Erythroblast (primary cell): ENCODE measurements at places on chromosomes 4 and X.

DNA sequence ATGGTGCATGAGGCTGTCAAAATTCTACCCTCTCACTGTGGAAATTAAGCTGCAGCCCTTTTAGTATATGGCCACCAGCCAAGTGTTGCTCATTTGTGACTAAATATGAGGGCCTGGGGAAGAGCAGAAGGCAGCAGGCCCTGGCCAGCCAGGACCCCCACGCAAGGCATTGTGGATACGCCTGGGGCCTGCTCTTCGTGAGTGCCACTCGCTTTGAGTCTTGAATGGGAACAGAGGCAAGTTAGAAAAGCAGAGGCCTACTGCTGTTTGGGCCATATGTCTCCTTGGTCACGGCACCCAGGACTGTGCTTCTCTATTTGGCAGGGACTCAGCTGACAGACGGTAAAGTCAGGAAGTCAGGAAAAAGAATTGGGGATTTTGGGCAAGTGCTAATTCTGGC lies 10.9 kb downstream of the RTL5 start:
- DNase-seq = no peak

- DNase-seq = no peak
Observed at GRCh38 chr4:59161249-59161648, 2038.9 kb upstream of the ADGRL3 start.

- no peak for DNase-seq
Observed at GRCh38 chrX:14508025-14508690, 21.2 kb upstream of the GLRA2 start.

DNA sequence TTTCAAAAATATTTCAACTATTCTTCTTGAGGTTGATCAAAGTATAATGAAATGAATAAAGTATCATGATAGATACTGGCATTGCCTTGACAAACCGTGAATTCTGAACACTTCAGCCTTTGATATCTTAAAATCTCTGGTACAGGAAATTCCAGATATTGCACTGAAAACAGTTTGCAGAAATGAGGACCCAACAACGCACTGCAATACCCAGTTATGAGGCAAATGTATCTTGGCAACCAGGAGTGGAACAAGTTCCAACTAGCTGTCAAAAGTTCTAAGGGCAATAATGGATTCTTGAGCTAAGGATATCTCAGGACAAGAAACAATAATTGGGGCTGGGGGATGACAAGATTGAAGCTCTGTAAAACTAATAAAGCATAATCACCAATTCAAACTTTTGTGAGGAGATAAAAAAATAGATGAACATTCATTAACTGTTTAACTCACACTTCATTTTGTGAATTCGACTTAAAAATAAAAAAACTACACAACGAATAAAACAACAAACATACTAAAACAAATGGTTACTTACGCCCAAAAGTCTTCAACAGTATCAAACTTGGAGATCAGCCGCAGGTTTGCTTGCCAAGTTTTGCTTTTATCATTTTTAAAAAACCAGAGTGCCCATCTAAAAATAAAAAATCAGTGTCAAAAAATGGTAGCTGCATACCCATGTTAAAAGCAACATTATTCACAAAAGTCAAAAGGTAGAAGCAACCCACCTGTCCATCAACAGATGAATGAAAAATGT lies 38.1 kb downstream of the EIF4E start:
- DNase-seq = no peak

- DNase-seq = no peak
Observed at GRCh38 chr4:130183766-130184165, 1087.8 kb downstream of the C4orf33 start.

DNA sequence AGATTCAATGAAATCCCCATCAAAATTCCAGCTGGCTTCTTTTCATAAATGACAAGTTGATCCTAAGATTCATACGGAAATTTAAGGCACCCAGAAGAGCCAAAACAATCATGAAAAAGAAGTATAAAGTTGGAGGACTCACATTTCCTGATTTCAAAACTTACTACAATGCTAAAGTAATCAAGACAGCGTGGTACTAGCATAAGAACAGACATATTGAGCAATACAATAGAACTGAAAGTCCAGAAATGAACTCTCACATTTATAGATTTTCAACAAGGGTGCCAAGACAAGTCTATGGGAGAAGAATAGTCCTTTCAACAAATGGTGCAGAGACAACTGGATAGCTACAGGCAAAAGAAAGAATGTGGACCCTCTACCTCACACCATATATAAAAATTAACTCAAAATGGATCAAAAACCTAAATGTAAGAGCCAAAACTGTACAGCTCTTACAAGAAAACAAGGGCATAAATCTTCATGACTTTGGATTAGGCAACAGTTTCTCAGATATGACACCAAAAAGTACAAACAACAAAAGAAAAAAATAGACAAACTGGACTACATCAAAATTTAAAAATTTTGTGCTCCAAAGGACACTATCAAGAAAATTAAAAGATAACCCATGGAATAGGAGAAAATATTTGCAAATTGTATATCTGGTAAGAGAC lies 28.5 kb downstream of the SASH3 start:
- no peak for DNase-seq
